ENCODE measurements at places on chromosomes 7 and 10.

DNA sequence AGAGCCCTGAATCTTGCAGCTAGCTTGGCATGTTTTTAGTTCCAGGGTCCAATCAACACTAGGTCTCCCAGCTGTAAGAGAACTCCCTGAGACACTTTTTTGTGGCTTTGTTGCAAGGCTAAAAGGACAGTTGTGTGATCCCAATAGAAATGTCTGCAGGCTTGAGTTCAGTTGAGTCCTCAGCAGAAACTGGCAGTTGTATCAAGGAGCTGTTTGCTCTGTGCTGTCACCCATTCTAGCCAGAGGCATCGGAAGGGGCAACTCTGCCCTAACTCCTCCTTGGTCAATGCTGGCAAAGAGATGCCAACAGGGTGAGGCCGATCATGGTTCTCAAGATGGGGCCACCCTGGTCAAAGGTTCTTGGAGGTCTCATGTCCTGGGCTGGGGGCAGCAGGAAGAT lies 224.1 kb downstream of the BUB3 start:
- no peak for DNase-seq

GRCh38 chr10:1063232-1063865 lies 7.2 kb downstream of the WDR37 start:
- no peak for DNase-seq

- DNase-seq = no peak
Measured at GRCh38 chr7:149471289-149471953, 10.6 kb upstream of the ZNF777 start.

DNA sequence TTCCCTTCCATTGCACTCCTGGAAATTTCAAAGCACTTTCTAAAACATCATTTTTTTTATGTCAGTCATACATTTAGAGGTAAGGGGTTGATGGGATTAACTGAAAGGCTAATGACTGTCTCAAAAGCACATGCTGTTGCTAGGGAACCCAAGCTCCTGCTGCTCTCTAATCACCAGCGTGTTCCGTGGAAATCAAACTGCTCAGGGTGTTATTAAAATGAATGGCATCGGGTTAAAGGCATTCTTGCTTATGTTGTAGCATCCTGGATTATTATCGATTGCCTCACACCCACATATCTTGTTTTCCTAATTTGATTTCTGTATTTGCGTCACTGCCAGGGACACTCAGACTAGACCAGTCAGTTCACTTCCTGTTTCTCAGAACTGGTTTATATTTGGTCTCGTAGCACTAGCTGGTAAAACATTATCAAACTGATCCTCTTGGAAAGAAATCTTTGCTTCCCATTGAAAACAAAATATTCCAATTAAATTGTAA lies 216.5 kb upstream of the MKLN1 start:
- no peak for DNase-seq

GRCh38 chr10:48444266-48444665 lies 137.8 kb downstream of the MAPK8 start:
- DNase-seq = peak; percentile 57

GRCh38 chr10:5732141-5732540 lies 47.5 kb downstream of the TASOR2 start:
- no peak for DNase-seq

DNA sequence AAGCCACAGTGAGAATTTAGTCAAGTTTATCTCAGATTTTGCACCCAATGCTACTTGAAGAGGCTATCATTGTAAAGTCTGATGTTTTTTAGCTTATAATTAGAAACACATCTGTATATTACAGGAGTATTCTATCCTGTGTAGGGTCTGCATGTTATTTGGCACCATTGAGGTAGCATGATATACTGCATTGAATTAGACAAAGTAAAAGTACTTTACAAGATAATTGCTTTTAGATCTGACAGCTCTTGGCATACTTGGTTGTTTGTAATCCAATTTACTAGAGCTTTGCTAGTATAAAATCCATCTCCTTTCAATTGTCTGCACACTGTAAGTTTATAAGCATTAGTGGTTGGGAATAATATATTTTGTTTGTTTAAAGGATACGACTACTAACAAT lies 714.3 kb downstream of the ANKRD7 start:
- DNase-seq = no peak

DNA sequence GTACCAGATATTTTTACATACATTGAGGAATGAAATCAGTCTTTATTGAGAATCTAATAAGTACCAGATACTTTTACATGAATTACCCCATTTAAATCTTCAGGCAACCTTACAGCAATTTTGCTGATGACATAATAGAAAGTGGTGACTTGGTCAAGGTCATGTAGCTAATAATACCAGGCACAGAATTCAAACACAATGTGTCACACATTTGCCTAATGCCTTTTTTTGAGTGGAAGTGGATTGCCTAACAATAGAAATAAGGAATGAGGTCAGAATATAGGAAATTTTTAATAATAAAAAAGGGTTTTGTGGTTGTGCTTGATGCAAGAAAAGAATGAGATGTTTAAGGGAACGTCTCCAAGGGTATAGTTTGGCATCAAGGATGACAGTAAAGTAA lies 466.6 kb upstream of the IGFBP3 start:
- DNase-seq = no peak

DNA sequence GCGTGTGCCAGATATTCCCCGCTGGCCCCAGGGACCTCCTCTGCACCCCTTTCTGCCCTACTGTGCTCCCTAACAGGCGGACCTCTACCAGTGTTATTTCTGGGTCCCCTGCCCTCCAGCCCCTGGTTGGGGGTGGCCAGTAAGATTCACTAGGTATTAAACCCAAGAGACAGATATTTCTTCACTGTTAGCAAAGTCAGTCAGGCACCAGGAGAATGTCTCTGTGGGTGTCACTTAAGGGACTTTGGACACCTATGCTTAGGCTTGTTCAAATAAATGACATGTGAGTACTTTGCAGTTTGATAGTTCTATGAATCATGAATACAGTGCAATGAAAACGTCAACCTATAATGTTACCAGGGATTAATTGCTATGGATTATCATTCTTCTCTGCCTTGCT lies 234.3 kb upstream of the IGFBP3 start:
- DNase-seq = no peak

DNA sequence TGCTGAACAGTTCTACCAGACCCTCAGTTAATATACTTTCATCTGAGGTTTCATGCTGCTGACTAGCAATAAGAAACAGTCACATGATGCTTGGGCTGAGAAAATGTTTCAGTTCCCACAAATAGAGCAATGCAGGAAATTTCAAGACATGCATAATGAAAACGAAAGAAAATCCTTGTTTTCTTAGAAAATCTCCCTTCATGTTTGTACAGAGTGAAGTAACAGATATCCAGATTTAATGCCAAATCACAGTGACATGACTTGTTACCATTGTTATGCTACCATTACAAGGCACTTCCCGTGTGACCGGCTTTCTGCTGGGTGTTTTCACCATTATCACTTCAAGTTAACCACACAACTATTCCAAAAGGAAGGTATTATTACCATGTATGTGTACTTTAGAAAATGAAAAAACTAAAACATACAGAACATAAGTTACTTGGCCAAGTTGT lies 121.7 kb downstream of the DOCK4 start:
- no peak for DNase-seq

All from 8988T (cell line).